Left ventricle myocardium inferior (tissue), 1 donor: ENCODE measurements at places on chromosomes 5 and 9. TPM values are rescaled to one million over a fixed set of nuclear protein-coding genes. Genes with fewer than 3 reads are reported as not detected.
A peak's percentile ranks its signal among the peaks of the same experiment; 100 is the strongest.

GRCh38 chr5:17189381-17190036 lies 27.9 kb upstream of the BASP1 start:
- peak; percentile 70 for DNase-seq

DNA sequence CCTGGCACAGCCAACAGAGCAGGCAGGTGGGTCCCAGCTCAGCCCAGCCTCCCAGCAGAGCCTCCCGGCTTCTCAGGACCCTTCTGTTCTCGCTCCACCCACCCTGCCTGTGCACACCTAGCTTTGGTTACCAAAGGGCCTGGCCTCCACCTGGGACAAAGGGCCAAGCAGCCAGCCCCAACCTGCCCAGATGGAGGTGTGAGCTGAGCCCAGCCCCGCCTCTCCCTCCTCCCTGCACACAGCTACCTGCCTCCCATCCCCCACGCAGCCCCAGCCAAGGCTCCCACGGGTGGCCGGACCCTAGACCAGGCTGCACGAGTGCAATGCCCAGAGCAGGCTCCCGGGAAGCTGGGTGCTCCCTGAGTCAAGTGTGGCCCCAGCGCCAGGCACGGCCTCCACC lies 5.6 kb downstream of the TPRN start:
- no peak for DNase-seq

SLC25A48 gene
- total RNA-seq, result not detected

DNA sequence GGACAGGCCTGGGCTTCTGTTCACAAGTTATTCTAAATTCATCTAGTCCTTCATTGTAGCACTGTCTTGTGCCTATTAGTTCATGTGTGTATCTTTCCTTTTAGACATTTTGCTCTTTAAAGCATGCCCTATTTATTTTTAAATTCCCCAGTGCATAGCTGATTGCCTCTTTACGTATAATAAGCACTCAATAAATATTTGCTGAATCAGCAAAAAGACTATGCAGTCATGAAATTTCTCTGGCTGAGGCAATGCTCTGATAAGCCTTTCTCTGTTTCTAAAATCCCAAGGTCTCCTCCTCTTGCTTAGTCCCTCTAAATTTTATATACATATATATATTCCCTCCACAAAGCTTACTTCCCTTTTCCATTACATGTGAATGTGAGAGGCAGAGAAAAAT lies 315.9 kb upstream of the PCSK5 start:
- no peak for DNase-seq

- DNase-seq, result no peak
Observed at GRCh38 chr5:5788793-5789192, 366.3 kb downstream of the ICE1 start.

ACOT12 gene
- total RNA-seq, result not detected

IFNK gene
- not detected for total RNA-seq

- no peak for DNase-seq
Observed at GRCh38 chr5:57417971-57418370, 64.6 kb downstream of the ACTBL2 start.

- no peak for DNase-seq
Observed at GRCh38 chr9:36575411-36575882, 2.8 kb downstream of the MELK start.

- peak; percentile 43 for DNase-seq
Observed at GRCh38 chr5:168747987-168748777, 169.0 kb upstream of the PANK3 start.

DNA sequence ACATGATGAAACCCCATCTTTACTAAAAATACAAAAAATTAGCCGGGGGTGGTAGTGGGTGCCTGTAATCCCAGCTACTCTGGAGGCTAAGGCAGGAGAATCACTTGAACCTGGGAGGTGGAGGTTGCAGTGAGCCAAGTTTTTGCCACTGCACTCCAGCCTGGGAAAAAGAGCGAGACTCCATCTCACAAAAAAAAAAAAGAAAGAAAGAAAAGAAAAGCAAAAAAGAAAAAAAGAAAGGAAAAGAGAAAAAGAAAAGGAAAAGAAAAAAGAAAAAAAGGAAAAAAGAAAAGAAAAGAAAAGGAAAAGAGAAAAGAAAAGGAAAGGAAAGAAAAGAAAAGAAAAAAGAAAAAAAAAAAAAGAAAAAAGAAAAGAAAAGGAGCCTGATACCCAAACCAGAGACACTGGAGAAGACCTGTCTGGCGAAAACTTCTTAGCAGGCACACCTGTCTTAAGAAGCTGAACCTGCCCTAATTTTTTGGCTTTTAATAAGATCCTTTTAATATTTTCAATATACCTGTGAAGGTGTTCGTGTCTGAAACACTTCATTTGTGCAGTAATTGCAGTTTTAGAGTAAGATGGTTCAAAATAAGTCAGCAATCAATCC lies 164.7 kb upstream of the IRX2 start:
- no peak for DNase-seq

DNA sequence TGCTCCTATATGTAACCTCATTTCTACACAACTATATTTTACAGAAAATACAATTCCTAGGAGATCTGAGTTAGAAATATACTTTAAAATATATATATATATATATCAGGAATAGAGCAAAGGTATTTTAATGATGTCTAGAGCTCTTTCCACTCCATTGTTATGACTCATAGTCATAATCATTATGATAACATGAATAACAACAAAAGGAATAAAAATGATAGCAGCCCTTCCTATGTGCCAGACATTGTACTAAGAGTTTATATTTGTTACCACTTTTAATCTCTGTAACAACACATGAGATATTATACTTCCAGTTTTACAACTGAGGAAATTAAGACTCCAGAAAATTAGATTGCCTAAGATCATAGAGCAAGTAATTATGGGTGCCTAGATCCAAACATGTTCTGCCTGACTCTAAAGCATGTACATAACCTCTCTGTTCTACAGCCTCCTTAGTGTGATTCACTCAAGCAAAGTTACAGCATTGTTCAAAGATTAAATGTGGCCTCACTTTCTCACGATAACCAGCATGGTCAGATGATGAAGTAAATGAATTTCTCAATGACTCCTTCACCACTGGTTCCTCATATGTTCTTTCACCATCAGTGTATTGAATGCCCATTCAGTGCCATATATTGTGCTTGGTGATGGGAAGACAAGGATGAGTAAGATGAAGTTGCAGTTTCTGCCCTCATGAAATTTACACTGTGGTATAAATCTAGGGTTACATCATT lies 452.1 kb downstream of the EFNA5 start:
- no peak for DNase-seq

GRCh38 chr9:33778700-33779351 lies 16.5 kb upstream of the PRSS3 start:
- DNase-seq, result no peak

DNA sequence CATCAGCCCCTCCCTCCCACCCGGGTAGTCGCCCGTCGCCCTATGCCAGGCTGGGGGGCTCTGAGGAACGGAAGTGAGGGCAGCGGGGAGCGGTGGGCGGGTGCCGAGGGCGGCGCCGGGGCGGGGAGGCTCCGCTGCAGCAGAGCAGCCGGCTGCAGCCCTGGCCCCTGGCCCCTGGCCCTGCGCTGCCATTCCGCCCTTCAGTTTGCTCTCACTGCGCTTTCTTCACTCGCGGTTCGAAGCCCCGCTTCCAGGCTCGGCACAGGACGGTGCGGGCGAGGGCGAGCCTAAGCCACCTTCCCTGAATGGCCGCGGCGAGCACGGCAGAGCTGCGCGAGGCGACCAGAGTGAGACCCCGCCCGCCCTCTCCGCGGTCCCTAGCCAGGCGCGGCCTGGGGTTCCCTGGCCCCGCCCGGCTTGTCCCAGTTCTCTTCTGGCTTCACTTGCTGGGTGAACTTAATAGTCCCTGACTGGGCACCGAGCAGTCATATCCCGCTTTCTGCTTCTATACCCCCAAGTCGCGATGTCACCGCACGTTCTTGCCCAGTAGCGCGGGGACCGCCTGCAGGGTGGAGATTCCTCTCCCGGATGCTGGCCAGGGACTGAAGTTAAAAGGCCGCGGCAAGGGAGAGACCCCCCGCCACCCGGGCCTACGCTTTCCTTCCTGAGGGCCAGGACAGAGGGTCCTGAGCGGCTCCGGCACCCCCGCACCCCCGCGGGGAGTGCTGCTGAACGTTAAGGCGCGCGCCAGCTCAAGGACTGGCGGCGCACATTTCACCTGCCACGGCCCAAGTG lies 623 bp upstream of the TRIM36 start:
- no peak for DNase-seq
